Ovary (tissue), 10 donors: ENCODE measurements at places on chromosomes 5 and 9. TPM values are rescaled to one million over a fixed set of nuclear protein-coding genes. Genes with fewer than 3 reads are reported as not detected.

Gene NFIB
- polyA plus RNA-seq = 32.9 TPM

GRCh38 chr5:175823731-175824525 is 47.5 kb upstream of the CPLX2 start:
- H3K36me3 ChIP-seq = no peaks in the 10 kb centered on the region
- H3K27me3 ChIP-seq = no peaks in the 10 kb centered on the region
- no peak overlapping the region for H3K27ac ChIP-seq
- H3K4me1 ChIP-seq = no peaks in the 10 kb centered on the region

GRCh38 chr5:98770209-98770910 is 3.1 kb upstream of the RGMB start:
- peak; percentile 79 for DNase-seq
- no peaks in the 10 kb centered on the region for H3K27me3 ChIP-seq
- no peaks in the 10 kb centered on the region for H3K36me3 ChIP-seq
- peak overlapping the region; percentile 44 for H3K4me3 ChIP-seq
- H3K27ac ChIP-seq = peak overlapping the region; percentile 73

- no peak overlapping the region for H3K4me3 ChIP-seq
- no peaks in the 10 kb centered on the region for H3K4me1 ChIP-seq
- DNase-seq = no peak
- no peaks in the 10 kb centered on the region for H3K27me3 ChIP-seq
- H3K27ac ChIP-seq = no peak overlapping the region
Observed at GRCh38 chr5:19492861-19493260, 495.1 kb downstream of the CDH18 start.

- no peak overlapping the region for H3K27ac ChIP-seq
- H3K4me1 ChIP-seq = peaks cover 1% of the 10 kb centered on the region
- no peaks in the 10 kb centered on the region for H3K36me3 ChIP-seq
- H3K4me3 ChIP-seq = no peak overlapping the region
Observed at GRCh38 chr5:61322738-61323725, 9.0 kb upstream of the ZSWIM6 start.

- no peak overlapping the region for H3K27ac ChIP-seq
- peaks cover 2% of the 10 kb centered on the region for H3K4me1 ChIP-seq
- no peaks in the 10 kb centered on the region for H3K36me3 ChIP-seq
- no peaks in the 10 kb centered on the region for H3K27me3 ChIP-seq
- H3K4me3 ChIP-seq = no peak overlapping the region
- no peak for DNase-seq
Observed at GRCh38 chr5:157450024-157450423, 10.0 kb upstream of the NIPAL4 start.

Gene LCN15
- polyA plus RNA-seq = not detected

Gene FGFR4
- polyA plus RNA-seq = 13.1 TPM

Gene SIT1
- 0.29 TPM for polyA plus RNA-seq

Gene EPB41L4A
- polyA plus RNA-seq = 10.5 TPM

Gene IGFBPL1
- polyA plus RNA-seq = 0.28 TPM

DNA sequence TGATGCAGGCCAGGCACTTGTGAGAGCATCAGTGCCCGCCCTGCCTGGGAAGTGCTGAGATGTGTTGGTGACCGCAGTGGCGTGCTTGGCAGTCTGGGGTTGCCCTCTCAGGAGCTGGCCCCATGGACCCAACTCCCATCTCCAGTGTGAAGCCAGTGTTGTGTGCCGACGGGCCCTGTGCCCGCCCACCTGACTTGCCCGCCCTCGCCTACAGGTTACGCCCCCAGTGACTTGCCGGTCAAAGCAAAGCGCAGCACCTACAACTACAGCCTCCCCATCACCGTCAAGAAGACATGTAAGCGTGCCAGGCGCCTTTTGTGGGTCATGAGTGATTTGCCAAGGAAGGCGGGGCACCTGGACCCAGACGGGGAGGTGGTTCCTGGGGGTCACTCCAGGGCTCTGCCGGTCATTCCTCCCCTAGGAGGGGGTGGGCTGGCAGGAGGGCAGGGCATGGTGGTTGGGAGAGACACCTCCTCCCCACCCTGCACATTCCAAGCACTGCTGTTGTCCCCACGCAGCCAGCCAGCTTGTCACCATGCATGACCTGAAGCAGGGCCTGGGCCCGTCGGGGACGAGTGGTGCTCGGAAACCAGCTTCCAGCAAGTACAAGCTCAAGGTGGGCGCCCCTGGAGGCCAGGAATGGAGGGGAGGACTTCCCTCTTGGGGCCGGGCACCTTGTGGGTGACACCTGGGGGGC is 7.4 kb upstream of the CEL start:
- peaks cover 2% of the 10 kb centered on the region for H3K4me1 ChIP-seq
- no peak for DNase-seq
- H3K36me3 ChIP-seq = no peaks in the 10 kb centered on the region
- no peak overlapping the region for H3K27ac ChIP-seq
- H3K4me3 ChIP-seq = no peak overlapping the region
- H3K27me3 ChIP-seq = no peaks in the 10 kb centered on the region

GRCh38 chr5:1925111-1926070 is 42.7 kb upstream of the IRX4 start:
- H3K27me3 ChIP-seq = no peaks in the 10 kb centered on the region
- H3K27ac ChIP-seq = no peak overlapping the region
- H3K4me1 ChIP-seq = peaks cover 8% of the 10 kb centered on the region
- no peaks in the 10 kb centered on the region for H3K36me3 ChIP-seq

DNA sequence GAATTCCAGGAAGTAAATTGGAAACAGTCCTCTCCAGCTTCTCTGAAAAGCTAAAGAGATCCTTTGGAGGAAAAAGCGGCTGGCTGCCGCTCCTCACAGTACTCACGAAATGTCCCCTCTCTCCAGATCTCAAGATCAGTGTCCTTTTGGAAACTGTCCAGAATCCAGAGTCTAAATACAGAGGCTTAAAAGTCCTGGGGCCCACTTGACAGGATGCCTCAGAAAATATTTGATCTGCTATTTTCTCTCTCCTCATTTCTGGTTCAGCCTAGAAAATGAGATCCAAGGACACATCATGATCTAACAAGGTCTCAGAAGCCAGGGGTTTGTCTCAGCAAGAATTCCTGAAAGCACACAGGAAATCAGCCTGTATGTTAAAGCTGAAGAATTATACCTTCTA is 7.2 kb downstream of the C1QTNF2 start:
- peaks cover 4% of the 10 kb centered on the region for H3K4me1 ChIP-seq
- H3K27me3 ChIP-seq = no peaks in the 10 kb centered on the region
- DNase-seq = no peak
- H3K27ac ChIP-seq = peak overlapping the region; percentile 60

Gene ENC1
- polyA plus RNA-seq = 57.2 TPM

DNA sequence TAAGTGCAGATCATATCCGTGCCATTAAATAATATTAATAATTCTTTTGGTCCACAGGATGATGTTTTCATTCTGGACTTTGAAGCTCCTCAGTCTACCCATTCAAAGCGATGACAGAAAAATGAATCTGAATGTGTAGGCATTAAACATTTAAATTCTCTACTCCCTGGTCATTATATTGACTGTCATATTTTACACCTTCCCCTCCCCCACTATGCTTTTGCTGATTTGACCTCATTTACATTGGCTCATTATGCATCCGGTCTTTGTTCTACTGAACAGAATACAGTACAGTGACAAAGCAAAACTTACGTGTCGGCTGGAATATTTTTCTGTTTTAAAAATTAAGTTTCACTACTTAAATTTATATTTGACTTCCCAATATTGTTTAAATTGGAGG is 289.7 kb upstream of the TMEM161B start:
- no peaks in the 10 kb centered on the region for H3K27me3 ChIP-seq
- DNase-seq = no peak
- H3K4me1 ChIP-seq = no peaks in the 10 kb centered on the region
- H3K27ac ChIP-seq = no peak overlapping the region

Gene HARS2
- 27.5 TPM for polyA plus RNA-seq

DNA sequence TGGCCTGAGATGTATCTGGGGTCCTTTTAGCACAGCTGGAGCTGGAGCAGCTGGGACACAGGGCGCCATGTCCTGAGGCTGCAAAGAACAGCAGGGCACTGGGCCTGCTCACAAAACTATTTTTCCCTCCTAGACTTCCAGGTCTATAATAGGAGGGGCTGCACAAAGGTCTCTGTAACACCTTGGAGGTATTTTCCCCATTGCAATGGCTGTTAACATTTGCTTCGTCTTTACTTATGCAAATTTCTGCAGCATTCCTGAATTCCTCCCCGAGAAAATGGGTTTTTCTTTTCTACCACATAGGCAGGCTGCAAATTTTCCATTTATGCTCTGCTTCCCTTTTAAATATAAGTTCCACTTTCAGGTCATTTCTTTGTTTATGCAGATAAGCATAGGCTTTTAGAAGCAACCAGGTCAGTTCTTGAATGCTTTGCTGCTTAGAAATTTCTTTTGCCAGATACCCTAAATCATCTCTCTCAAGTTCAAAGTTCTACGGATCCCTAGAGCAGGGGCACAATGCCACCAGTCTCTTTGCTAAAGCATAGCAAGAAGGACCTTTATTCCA is 130.8 kb downstream of the PCSK1 start:
- no peaks in the 10 kb centered on the region for H3K36me3 ChIP-seq
- no peaks in the 10 kb centered on the region for H3K4me1 ChIP-seq
- H3K4me3 ChIP-seq = no peak overlapping the region
- no peak overlapping the region for H3K27ac ChIP-seq
- DNase-seq = no peak

Gene UGT3A1
- polyA plus RNA-seq = not detected

Gene RNF208
- not detected for polyA plus RNA-seq

DNA sequence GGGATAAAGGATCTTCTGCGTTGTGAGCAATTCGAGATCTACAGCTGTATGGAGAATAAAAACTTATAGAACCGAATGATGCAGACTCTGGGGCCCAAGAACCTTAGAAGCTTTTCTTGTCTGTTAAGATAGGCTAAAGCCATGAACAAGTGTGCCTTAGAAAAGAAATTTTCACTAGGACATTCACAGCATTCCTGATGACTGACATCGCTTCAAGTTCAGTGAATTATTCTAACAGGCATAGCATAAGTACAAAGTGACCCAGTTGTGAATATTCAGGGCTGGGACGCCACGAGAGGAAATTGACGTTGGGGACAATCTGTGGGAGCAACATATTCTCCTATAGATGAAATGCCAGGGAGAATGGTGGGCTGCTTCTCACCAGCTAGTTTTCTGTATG is 32.0 kb upstream of the PANK3 start:
- H3K36me3 ChIP-seq = no peaks in the 10 kb centered on the region
- no peak overlapping the region for H3K4me3 ChIP-seq
- no peak for DNase-seq
- H3K27me3 ChIP-seq = no peaks in the 10 kb centered on the region
- H3K27ac ChIP-seq = no peak overlapping the region

Gene GADD45G
- 59.0 TPM for polyA plus RNA-seq

GRCh38 chr5:172731680-172732074 is 39.3 kb downstream of the DUSP1 start:
- H3K4me1 ChIP-seq = peaks cover 10% of the 10 kb centered on the region
- no peak for DNase-seq
- H3K36me3 ChIP-seq = no peaks in the 10 kb centered on the region

Gene PDGFRB
- polyA plus RNA-seq = 111 TPM

GRCh38 chr9:134376386-134377142 is 50.3 kb downstream of the RXRA start:
- H3K27ac ChIP-seq = no peak overlapping the region
- H3K36me3 ChIP-seq = no peaks in the 10 kb centered on the region
- DNase-seq = peak; percentile 61
- H3K27me3 ChIP-seq = no peaks in the 10 kb centered on the region
- peaks cover 64% of the 10 kb centered on the region for H3K4me1 ChIP-seq
- H3K4me3 ChIP-seq = no peak overlapping the region

Gene PCDHB15
- 6.7 TPM for polyA plus RNA-seq

- DNase-seq = no peak
- no peak overlapping the region for H3K4me3 ChIP-seq
- H3K4me1 ChIP-seq = no peaks in the 10 kb centered on the region
Observed at GRCh38 chr9:3842839-3843238, 317.0 kb upstream of the RFX3 start.

- no peaks in the 10 kb centered on the region for H3K36me3 ChIP-seq
- H3K27me3 ChIP-seq = no peaks in the 10 kb centered on the region
- no peak overlapping the region for H3K27ac ChIP-seq
- H3K4me1 ChIP-seq = no peaks in the 10 kb centered on the region
- H3K4me3 ChIP-seq = no peak overlapping the region
- no peak for DNase-seq
Observed at GRCh38 chr5:3394891-3395599, 200.6 kb upstream of the IRX1 start.
